Right lung (tissue), 10 donors: ENCODE measurements at places on chromosomes 11 and 22. TPM values are rescaled to one million over a fixed set of nuclear protein-coding genes. Genes with fewer than 3 reads are reported as not detected.

The ANKK1 gene
- 1.2 TPM for polyA plus RNA-seq

The OR2AT4 gene
- 0.03 TPM for polyA plus RNA-seq

The SMCO4 gene
- polyA plus RNA-seq = 17.3 TPM

The OVOL1 gene
- 0.60 TPM for polyA plus RNA-seq

The IGSF22 gene
- 1.3 TPM for polyA plus RNA-seq

The HARBI1 gene
- polyA plus RNA-seq = 2.5 TPM

The B3GAT1 gene
- polyA plus RNA-seq = 0.45 TPM

The OR56A1 gene
- polyA plus RNA-seq = not detected

The PRR33 gene
- 0.16 TPM for polyA plus RNA-seq

The CDKN1C gene
- polyA plus RNA-seq = 57.0 TPM

The APOA5 gene
- not detected for polyA plus RNA-seq

The DDX10 gene
- 30.0 TPM for polyA plus RNA-seq

The GPHA2 gene
- polyA plus RNA-seq = 0.24 TPM

The PPP2R5B gene
- polyA plus RNA-seq = 12.0 TPM

The SYCE3 gene
- not detected for polyA plus RNA-seq

The PAMR1 gene
- polyA plus RNA-seq = 11.1 TPM

The KRTAP5-2 gene
- polyA plus RNA-seq = not detected

The SCT gene
- 14.9 TPM for polyA plus RNA-seq

The RFPL3 gene
- polyA plus RNA-seq = not detected
